ENCODE measurements at places on chromosomes 4 and X.
A peak's percentile ranks its signal among the peaks of the same experiment; 100 is the strongest.

DNA sequence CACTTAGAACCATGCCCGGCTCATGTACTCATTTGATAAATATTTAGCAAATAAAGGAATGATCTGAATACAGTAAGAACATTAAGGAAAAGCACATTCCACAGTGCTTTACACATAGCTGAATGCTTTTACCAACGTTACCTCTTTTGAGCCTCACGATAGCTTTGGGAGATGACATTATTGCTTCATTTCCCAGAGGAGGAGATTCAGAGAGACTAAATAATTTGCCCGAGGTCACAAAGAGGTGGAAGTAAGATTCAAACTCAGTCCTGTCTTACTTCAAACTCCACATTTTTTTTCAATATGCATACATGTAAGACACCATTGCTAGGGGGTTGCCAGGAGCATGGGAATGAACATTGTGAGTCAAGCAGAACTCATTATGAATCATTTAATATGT lies 538.5 kb downstream of the BCOR start:
- no peak for DNase-seq

DNA sequence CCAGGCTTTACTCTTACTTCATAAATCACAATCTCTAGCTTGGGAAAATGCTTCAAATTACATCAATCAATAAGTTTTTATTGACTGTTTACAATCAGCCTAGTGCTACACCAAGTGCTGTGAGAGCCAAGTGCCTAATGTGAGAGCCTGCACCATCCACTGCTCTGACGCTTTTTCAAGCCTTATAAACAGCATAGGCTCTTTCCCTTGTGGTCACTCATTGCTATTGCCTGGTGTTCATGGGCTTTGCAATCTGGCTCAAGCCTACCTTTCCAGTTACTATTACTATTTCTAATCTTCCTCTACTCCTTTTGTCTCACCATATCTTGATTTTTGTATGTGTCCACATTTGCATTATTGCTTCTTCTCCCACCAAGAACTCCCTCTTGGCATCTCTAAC lies 77.0 kb downstream of the REELD1 start:
- DNase-seq, result no peak

DNA sequence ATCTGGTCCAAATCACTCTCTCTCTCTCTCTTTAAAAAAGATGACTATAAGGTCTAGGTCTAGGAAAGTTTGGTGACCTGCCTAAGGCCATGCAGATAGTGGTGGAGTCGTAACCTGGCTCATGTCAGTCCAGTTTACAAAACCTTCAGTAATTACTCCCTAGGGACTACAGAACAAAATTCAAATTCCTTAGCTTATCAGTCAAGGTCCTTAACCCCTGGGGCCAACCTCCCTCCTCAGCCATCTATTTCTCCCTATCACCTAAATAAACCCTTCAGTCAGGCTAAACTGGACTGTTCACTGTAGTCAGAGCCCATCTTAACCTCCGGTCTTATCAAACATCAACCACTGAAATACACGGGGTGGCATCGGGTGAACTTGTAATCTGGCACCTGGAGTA lies 68.9 kb downstream of the MAP3K15 start:
- DNase-seq, result no peak

DNA sequence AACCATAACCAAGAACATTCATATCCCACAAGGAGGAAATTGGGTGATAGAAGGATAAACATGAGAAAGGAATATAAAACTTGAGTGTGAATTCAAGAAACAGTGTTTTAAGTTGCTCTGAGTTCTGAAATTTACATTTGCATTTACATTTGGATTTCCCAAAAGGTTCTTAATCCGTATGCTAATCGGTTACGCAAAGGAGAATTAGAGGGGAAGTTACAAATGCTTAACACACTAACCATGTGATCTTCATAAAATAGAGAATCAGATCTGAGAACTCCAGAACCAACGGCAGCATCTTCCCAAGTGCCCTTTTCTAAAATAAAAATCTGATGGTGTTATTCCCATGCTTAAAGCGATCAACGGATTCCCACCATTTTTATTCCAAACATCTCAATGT lies 48.0 kb downstream of the PROM1 start:
- no peak for DNase-seq

- DNase-seq, result peak; percentile 51
Measured at GRCh38 chrX:65581661-65582339, 47.2 kb upstream of the LAS1L start.

- no peak for DNase-seq
Measured at GRCh38 chr4:41795796-41796385, 47.4 kb upstream of the PHOX2B start.

DNA sequence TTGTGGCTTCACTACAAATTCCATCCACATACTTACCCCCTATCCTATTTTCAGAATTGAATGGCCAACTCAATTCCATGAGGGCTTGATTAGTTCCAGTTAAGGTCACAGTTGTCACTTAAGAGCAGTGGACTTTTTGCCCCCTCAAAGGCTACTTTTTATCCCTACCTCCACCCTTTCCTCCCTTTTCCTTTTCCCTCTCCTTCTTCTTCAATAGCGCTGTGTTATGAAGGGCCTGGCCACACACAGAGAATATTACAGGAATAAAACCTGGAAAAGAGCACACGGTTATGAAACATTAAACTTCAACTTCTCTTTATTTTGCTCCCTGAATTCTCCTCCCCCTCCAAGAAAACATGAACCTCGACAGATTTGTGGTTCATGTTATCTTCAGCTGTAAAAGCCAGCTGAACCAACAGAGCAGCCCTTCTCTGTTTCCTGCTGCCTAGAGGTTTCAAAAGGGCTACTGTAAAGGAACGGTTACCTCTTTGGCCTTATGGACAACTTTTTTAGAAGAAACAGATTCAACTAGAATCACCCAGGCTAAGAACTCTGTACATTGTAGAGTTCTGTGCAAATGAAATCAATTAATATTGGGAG lies 87.0 kb upstream of the RPL34 start:
- DNase-seq, result no peak

DNA sequence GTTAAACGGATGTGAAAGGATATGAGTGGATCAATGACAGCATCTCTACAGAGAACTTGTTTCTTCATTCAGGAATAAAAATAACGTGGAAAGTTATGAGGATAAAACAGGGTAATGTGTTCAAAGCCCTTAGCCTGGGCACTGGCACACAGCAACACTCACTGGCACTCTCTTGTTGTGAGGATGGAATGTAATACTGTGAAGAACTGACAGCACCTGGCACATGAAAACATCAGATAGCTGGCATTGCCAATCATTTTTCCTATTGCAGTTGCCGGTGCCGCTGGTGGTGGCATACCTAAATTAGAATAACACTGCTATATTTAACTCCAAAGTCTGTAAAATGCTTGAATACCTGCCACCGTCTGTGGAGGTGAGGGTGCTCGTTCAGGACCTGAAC lies 1061.2 kb downstream of the DMD start:
- DNase-seq, result no peak

DNA sequence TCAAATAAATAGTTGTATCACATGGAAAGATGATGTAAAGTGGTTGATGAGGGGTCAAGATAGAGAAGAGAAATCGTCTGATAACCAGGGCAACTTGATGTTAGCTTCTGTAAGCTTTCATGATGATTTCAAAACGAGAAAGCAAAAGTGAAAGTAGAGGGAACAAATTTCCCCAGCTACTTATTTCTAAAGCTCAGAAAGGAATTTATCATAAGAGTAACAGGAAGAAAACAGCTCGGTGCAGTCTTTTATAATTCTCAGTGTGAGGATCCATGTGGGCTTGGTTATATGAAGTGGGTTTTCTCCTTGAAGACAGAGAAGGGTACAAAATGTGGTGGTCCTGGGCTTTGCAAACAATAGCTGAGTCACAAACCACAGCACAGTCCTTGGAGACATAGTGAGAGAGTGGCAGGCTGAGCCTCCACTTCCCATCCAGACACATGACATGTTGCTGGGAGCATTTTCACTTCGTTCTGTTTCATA lies 32.1 kb upstream of the GLRA2 start:
- DNase-seq, result peak; percentile 6

GRCh38 chrX:19639813-19640462 lies 124.6 kb upstream of the MAP3K15 start:
- no peak for DNase-seq

- DNase-seq, result no peak
Measured at GRCh38 chrX:122703762-122704161, 480.3 kb upstream of the GRIA3 start.

GRCh38 chrX:68261060-68261672 lies 172.1 kb downstream of the OPHN1 start:
- DNase-seq, result no peak

DNA sequence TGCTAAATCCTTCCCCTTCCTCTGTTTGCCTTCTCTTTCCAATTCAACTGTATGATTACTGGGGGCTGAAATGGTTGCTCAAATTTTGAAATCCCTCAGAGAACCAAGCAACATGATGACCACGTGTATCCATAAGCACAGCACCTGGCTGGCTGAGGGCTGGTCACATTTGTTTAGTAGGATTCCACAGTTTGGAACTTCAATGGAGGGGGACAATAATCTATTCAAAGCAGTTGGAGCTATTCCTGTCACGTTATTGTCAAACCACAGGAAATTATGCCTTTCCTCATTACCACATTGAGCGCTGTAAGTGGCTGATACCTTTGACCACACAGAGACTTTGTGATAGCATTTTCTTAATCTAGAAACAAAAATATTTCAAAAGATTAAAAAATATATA lies 7.0 kb downstream of the TMSB4X start:
- peak; percentile 72 for DNase-seq

DNA sequence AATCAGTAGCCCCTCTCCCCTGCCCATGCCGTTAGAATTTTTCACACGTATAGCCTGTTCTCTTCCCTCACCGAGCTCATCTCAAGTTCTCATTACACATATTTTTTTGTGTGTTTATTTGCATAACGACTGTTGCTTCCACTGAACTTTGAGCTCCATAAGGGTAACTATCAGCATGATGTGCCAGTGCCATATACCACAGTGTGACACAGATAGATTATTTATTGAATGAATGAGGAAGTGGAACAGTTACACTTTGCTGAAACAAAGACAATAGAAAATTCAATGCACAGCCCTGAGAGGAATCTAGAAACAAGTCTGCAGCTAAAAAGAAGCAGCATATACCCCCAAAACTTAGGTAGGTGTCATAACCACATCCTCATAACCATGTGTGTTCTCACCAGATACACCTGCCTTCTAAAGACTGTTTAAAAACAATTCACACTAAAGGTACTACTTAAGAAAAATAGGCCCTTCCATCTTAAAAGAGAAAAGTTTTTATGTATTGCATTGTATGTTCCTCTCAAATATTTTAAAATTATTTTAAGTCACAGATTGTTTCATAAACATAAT lies 389.9 kb downstream of the PACRGL start:
- no peak for DNase-seq

DNA sequence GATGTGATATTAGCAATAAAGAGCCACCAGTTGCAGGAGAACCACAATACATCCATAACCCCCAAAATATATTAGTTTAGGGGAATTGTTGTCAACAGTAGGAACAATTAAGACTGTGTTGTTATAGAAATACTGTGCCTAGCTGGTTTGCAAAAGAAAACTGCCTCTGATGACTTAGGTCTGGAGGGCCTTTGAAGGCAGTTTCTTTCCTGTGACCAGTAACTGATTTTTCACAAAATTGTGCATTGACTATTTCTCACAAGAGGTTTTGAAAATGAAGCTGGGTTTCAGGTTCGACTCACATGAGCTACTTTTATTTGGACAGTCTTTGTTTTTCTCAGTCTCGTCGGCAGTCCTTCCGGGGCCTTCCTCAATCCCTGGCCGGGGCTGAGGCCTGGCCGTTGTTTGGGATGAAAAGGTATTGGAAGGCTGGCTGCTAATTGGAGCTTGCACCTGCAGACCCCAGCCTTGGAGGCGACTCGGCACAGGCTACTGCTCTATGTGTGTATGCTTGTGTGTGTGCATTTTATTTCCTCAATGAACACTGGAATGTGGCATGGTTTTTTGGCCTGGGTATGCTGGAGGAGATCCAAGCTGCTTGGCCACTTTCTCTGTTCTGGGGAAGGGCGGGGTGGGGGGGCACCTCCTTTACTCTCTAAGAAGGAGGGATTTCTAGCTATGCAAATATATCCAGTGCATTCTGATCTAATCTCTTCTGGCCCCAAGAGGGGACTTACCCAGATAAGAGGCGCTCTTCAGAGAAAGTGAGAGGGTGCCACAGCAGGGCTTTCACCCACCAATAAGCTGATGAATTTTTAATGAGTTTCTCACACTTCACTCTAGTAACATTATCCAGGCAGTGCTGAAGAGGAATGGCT lies 49.5 kb upstream of the LNX1 start:
- no peak for DNase-seq

DNA sequence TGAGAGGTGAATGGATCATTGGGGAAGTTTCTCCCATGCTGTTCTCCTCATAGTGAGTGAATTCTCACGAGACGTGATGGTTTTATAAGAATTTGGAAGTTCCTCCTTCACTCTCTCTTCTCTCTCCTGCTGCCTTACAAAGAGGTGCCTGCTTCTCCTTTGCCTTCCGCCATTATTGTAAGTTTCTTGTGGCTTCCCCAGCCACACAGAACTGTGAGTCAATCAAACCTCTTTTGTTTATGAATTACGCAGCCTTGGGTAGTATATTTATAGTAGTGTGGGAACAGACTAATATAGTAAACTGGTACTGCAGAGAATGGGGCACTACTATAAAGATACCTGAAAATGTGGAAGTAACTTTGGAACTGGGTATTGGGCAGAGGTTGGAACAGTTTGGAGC lies 7.8 kb upstream of the CTAG2 start:
- DNase-seq, result no peak

DNA sequence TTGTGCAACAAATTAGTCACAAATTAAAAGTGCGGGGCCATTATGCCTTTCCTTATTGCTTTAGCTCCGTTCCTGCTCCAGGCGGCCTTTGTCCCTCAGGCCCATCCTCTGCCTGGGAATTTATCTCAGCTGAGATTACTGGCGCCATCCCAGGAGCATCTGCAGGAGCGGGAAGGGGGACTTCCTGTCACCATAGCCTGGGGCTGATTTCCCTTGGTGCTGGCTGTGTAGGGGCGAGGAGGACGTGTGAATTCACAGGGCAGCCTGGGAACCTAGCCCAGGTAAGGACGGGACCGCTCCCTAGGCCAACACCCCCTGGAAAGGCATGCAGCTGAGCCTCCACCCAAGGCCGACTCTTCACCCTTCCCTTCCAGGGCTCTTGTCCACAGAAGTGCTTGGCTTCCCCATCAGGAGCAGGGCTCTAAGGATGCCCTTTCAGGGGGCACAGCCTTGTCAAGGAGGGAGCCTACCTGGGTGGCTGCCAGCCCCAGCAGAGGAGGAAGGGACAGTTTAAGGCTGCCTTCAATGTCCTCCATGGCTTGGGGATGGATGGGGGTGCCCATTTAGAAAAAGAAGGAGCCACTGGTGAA lies 72.6 kb upstream of the NKX1-1 start:
- DNase-seq, result no peak

DNA sequence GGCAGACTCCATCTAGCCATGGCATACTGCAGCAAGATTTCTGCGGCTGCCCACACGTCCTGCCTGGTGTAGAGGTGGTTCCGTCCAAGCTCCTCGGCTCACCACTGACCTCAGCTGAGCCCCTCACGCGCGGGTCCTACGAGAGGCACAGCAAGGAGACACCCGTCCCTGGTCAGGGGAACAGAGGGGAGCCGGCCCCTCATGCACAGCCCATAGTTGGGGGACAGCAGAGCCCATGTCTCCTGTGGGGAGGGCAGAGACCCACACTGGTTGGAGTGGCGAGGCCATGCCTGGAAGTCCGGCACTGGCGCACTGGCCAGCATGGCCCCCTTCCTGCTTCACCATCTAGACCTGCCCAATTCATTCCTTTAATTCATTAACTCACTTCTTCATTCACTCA lies 80.8 kb downstream of the HTRA3 start:
- no peak for DNase-seq

- no peak for DNase-seq
Measured at GRCh38 chrX:9845578-9845952, 59.3 kb downstream of the SHROOM2 start.

GRCh38 chr4:168618577-168619265 lies 121.9 kb downstream of the PALLD start:
- peak; percentile 19 for DNase-seq
